ENCODE measurements at places on chromosomes 1 and 21.

- DNase-seq, result no peak
Measured at GRCh38 chr1:156464825-156465452, 35.6 kb downstream of the MEF2D start.

DNA sequence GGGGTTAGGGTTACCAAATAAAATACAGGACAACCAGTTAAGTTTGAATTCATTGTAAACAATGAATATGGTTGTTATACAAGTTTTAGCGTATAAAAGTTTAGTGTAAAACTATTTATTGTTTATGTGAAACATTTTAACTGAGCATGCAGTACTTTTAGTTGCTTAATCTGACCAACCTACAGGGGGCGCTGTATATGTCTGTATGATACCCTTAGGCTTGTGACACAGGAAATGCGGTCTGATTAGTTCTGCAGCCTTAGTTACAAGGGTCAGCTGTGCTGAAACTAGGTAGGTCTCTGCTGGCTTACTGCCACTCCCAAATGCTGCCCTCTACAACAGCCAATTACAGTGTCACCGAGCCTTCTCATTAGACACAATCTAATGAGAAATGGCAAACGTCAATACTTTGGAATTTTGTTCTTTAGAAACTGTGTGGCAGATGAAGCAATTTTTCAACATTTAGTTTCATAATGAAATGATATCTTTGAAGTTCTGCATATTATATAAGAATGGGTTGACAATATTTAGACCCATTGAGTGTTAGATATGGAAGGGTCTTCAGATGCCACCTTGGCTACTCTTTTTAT is 56.2 kb downstream of the NTNG1 start:
- no peak for DNase-seq

- no peak for DNase-seq
Measured at GRCh38 chr21:17650292-17650691, 37.6 kb upstream of the BTG3 start.

DNA sequence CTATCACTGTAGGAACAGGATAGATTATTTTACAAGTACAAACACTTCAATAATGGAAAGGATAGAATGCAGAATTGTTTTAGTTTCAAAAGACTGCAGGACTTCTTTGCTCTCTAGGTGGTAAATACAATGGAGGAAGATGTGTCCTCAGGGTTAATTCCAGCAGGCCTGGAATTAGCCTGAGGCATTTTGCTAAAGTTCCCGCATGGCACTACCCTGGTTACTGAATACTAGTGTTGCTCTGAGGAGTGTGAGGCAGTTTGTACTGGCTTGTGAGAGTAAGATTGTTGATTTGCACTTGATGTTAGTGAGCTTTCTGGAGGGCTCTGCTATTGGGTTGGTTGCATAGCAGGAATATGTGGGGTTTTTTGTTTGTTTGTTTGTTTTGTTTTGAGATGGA is 61.4 kb downstream of the FASLG start:
- DNase-seq, result no peak

- DNase-seq, result no peak
Measured at GRCh38 chr1:192751260-192751659, 57.6 kb upstream of the RGS2 start.

DNA sequence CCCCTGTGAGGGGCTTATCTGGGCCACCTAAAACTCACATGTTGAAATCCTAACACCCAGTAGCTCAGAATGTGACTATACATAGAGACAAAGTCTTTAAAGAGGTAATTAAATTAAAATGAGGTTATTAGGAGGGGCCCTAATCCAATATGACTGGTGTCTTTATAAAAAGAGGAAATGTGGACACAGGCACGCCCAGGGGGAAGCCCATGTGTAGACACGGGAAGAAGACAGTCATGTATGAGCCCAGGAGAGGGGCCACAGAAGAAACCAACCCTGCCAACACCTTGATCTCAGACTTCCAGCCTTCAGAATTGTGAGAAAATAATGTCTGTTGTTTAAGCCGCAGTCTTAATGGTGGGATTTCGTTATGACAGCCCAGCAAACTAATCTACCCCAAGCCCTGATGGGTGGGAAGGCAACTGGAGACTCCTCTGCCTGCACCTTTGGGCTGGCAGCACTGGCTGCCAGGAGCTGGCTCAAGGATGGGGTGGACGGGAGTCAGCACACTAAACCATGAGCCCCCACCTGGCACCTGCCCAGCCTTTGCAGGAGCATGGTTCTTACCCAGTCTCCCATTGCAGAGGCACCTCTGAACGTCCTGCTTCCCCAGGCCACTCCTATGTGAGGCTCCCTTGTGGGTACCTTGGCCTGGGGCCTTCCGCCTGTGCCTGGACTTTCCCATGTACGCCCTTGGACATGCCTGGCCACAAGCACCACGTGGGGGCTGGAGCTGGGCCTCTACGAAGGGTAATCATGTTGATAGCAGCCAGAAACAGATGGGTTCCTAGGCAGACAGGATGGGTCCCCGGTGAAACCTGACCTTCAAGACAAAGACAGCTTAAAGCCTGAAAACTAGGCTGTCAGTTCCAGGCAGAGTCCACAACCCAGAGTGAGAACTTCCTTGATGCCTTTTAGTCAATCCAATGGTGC is 57.1 kb upstream of the DMRTB1 start:
- DNase-seq, result no peak

GRCh38 chr1:3652548-3653285 is 401 bp downstream of the TP73 start:
- DNase-seq, result no peak

DNA sequence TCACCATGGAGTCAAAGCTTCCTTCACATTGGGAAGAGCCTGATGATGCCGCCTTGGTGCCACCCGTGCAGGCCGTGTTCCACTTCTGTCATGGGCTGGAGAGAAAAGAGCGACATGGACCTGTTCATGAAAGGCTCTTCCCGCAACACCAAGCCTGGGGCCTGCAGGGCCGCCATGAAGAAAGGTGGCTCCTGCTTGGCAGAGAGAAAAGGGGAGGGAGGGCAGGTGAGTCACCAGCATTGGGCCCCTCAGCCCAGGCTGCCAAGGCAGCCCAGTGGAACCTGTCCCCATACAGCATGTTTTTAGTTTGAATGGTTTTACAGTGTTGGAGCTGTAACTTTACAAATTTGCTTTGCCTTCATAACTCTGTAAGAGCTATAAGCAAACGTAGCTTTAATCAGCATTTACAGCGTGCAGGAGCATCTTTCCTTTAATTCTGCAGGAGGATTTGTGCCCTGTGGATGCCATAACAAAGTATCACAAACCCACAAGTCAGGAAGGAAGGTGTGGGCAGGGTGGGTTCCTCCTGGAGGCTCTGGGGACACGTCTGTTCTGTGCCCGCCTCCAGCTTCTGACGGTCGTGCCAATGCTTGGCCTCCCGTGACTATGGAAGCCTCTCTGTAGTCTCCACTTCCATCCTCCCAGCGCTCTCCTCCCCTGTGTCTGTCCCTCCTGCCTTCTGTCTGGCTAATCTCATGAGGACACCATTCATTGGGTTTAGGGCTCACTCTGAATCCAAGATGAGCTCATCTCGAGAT is 49.1 kb downstream of the RIPK4 start:
- no peak for DNase-seq

- no peak for DNase-seq
Measured at GRCh38 chr1:27885621-27886352, 13.4 kb downstream of the THEMIS2 start.

DNA sequence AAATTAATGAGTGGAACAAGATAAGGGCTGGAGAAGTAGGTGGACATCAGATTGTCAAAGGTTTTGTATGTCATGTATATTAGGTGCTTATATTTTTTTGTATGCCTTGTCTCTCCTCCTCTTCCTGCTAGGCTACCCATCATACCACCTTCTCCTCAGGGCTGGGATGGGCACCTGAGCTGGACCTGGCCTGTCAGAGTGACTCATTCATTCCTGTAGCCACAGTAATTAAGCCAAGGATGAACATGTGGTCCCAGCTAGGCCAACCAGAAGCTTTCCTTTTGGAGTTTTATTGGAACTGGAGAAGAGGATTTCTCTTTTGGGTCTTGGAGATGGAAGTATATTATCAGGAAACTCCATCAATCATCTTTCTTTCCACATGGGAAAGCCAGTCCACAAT is 21.2 kb downstream of the PTGS2 start:
- DNase-seq, result no peak

GRCh38 chr1:13994386-13994785 is 294.4 kb downstream of the PRDM2 start:
- DNase-seq, result no peak

GRCh38 chr1:245129319-245130240 is 25.2 kb upstream of the KIF26B start:
- no peak for DNase-seq

- DNase-seq, result no peak
Measured at GRCh38 chr1:167456926-167457325, 61.4 kb downstream of the CD247 start.

- no peak for DNase-seq
Measured at GRCh38 chr1:63854091-63854490, 80.3 kb downstream of the ROR1 start.

DNA sequence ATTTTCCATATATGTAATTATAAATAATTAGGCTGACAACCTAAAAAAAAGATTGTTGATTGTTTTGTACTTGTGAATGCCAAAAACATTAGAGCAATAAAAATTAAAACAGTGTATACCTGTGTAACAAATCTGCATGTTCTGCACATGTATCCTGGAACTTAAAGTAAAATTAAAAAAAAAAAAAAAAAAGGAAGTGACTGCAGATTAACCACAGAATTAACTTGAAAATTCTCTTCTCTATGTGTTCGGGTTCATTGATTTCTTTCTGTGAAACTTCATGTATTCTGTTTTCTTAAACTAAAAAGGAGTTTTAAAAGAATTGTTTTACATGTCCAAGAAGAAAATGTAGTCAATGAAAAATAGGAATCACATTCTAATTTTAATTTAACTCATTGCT is 95.7 kb downstream of the FASLG start:
- no peak for DNase-seq

DNA sequence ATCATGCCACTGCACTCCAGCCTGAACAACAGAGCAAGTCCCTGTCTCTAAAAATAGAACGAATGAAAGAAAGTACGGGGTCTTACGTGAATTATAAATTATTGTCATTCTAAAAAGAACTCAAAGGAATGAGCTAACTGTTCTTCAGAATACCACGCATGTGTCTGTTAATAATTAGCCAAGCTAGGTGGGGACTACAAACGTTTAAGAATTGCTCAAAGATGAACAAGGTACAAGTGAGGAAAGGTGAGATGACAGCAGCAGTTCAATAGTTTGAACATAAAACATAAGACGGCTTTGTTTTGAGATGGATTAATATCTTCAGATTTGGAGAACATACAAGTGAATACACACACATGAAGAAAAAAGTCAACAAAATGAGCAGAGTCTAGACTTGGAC is 79.6 kb downstream of the UBR4 start:
- DNase-seq, result no peak

- DNase-seq, result no peak
Measured at GRCh38 chr1:6342056-6342455, 51.5 kb downstream of the ACOT7 start.

- no peak for DNase-seq
Measured at GRCh38 chr1:23643736-23644554, 47.7 kb upstream of the RPL11 start.

DNA sequence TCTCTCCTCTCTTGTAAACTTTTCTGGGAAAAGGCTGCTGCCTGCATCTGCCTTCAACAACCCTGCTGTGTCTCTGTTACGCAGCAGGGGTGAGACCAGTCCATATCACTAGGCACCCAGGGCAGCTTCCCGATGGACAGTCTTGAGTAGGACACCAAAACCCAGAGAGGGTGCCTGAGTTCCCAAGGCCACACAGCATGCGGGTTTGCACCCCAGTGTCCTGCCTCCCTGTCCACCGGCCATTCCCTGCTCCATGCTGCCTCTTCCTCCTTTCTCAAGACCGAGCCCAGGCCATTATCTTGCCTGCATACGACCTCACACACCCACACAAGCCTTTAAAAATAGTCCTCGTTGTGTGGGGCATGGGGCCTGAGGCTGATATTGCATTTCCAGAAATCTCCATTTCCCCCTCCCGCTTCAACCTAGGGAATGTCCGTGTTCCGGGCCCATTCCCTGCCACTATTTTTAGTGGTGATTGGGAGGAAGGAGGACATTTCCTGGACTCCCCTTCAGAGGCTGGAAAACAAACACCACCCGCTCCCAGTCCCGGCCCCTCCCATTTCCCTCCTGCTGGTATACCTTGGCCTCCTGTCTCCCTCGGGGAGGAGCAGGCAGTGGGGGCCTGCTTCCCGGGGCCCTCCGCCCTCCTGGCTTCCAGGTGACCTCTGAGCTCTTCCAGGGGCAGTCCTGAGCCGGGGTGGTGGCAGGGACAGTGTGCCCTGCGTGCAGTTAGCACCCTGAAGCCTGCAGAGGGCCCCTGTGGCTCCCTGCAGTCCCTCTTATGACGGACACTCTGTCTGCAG is 132.4 kb upstream of the TMEM51 start:
- DNase-seq, result no peak

DNA sequence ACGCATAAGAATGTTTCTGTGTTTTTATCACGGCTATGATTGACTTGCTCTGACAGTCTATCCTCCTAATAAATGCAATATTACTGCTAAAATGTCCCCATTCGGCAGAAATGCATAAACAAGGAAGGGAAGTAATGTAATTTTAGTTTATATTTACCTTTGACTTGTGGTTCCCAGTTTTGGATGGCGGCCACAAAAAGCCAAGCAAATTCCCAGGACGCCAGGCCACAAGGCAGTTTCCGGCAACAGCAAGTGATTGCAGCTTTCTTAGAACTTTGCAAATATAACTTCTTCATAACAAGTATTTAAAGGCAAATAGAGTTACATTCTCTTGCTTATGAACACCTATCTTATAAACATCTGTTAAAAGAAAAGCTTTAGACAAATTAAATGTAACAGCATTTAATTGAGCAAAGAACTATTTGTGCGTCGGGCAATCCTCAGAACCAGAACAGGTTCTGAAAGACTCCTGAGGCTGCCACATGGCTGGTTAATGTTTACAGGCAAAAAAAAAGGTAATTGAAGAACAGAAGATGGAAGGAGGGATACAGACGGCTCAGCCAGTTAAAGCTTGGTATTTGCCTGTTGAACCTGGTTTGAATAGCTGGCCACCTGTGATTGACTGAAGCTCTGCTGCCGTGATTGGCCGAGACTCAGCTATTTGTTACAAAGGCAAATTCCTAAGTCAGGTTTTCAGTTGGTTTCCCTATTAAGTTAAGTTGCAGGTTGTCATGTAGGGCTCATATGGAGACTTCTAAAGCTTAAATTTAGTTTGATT is 80.8 kb downstream of the C21orf91 start:
- no peak for DNase-seq

GRCh38 chr1:247448107-247448791 is 9.7 kb downstream of the OR2B11 start:
- DNase-seq, result no peak

- DNase-seq, result no peak
Measured at GRCh38 chr1:112464501-112464900, 44.3 kb upstream of the WNT2B start.

- DNase-seq, result no peak
Measured at GRCh38 chr1:206850401-206850800, 15.0 kb upstream of the IL20 start.

DNA sequence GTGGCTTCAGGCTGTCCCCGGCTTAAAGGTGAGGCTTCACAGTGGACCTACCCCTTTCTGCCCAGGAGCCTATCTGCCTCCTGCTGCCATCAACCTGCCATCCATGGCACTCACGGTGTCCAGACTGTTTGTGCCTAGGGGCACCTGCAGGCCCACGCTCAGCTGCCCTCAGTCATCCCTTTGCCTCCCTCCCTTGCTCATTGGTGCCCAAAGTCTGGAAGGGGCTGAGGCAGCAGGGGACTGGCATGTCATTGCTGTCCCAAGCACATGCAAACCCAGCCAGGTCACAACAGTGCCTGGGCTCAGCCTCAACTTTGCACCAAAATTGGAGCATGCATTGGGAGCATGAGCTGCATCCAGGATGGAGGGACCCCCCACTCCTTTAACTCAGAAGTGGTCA is 1142.7 kb upstream of the NCAM2 start:
- no peak for DNase-seq

GRCh38 chr1:228270032-228270431 is 62.2 kb downstream of the OBSCN start:
- DNase-seq, result no peak

All from thoracic aorta (tissue), 2 donors.